ENCODE measurements at places on chromosomes 3 and 15.
A peak's percentile ranks its signal among the peaks of the same experiment; 100 is the strongest.

DNA sequence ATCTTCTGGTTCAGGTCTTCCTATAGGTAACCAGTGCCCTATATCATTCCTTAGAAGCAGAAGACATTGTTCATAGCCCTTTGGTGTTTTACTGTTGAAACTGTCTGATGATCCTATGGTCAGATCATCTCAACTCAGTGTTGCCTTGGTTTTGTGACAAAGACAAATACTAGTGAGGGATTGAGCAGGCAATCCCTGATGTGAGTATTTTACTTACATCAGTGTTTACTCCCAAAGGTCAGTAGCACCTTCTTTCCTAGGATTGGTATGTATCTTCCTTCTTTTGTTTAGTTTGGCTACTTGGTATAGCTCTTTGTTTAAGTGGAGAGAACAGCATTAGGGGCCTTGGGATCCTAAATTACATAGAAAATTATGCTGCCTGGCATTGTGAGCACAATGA is 41.1 kb downstream of the BBS4 start:
- no peak for DNase-seq

DNA sequence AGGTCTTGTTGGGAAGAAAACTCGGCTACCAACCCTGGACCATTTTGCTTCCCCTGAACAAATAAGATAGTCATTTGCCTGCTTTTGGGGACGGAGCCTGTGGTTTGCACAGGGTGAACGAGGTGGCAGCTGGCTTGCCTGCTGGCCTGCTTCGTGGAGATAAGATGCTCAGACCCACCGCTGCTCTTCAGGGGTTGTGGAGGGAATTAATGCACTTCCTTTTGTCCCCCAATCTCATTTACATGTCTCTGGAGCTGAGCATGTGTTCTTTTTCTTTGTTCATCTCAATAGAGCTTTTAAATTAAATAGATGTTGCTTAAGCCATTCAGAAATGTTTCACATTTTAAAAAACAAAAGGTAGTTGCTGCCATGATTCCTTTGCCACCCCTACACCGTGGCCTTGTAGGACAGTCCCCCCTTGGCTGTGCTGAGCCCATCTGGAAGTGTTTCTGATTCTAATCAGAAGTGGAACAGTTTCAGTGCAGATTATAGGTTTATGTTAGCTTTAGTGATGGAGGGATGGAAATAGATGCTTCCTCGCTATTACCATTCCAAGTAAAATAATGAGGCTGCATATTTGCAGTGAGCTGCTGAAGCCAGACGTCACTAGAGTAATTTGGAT is 25.6 kb downstream of the APBA2 start:
- no peak for DNase-seq

DNA sequence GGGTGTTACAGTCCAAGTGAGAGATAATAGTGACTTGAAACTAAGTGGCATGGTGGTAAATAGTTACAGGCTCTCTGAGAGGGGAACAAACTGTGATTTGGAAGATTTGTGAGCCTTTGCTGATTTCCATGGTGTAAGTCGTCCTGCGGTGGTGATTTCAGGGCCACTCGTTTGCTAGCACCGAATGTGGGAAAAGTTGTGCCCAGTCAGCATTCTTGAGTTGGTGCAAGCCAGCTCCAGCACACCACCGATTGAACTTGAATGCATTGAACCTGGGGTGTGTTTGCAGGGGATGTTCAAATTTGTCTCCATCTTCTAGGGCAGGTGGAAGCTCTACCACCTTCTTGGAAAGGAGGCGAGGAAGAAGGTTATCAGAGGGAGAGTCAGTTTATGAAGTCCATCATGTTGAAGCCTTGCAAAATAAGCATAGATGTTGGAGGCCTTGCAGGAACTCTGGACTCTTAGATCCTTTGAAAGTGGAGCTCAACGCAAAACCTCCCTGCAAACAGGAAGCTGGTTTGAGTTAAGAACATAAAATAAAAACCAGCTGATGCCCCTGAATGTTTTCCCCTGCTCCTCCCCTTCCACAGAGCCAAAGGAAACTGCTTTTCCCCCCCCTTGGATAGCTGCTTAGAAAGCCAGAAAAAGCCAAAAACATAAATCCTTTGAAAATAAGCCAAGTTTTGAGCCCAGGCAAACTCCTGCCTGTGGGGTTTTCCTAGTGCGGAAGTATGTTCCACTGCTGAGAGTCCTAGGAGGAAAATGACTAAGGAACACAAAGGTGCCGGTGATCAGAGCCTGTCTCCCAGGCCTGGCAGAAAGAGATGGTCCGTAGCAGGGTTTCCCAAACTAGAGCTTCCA is 21.9 kb downstream of the MAPKBP1 start:
- DNase-seq: no peak

- DNase-seq: no peak
These were observed 317.5 kb upstream of the SGO1 start for GRCh38 chr3:20503394-20504082.

GRCh38 chr15:64501396-64501715 is 41.0 kb downstream of the ZNF609 start:
- DNase-seq: no peak

DNA sequence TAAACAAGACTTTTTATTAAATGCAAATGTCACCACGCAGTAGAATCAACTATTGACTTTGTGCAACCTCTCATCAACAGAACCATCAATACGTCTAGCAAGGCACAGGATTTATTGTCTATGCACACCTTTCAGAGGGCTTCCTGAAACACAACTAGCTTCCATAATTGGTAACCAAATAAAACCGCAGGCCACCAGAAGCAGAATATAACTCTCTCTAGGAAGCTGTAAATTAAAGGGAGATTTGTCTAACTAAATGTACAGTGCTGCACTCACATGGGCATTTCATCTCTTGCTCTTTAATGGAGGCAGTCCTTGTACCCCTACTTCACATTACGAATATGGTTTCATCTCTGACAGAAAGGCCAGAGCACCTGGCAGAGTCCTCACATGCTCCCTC is 93.0 kb downstream of the FHIT start:
- DNase-seq: no peak

- no peak for DNase-seq
These were observed 44.1 kb upstream of the LRRC58 start for GRCh38 chr3:120393243-120393642.

DNA sequence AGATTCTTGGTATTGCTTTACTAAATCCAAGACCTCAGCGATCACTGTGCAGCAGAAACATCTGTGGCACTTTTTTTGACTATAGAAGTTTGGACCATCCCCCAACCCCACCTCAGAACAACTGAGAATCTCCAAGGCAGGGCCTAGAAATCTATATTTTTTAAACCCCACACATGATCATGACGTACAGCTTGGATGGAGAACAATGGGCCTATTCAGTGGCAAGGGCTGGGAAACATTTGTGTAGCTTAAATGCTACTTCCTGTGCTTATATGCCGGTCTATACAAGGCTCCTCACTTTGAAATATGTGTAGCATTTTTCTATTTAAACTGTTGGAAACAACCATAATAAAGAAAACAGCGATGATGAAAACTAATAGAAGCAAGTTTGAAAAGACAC is 55.1 kb upstream of the SPRED1 start:
- peak; percentile 79 for DNase-seq

DNA sequence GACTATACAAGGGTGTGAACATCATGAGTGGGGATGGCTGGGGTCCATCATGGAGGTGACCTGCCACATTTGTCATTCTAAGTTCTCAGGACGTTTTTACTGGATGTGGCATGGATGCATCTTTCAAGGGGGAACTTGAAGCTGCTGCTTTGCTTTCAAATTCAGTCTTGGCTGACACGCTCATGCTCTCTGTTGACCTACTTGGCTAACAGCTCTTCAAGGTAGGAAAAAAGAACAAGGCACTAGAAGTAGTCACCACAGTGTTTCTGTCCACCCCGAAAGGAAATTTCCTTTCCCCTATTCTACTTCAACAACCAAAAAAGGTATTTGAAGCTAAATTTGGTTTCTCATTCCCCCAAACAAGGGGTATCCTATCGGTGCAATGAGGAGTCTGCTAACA is 15.0 kb downstream of the STIMATE start:
- DNase-seq: no peak

DNA sequence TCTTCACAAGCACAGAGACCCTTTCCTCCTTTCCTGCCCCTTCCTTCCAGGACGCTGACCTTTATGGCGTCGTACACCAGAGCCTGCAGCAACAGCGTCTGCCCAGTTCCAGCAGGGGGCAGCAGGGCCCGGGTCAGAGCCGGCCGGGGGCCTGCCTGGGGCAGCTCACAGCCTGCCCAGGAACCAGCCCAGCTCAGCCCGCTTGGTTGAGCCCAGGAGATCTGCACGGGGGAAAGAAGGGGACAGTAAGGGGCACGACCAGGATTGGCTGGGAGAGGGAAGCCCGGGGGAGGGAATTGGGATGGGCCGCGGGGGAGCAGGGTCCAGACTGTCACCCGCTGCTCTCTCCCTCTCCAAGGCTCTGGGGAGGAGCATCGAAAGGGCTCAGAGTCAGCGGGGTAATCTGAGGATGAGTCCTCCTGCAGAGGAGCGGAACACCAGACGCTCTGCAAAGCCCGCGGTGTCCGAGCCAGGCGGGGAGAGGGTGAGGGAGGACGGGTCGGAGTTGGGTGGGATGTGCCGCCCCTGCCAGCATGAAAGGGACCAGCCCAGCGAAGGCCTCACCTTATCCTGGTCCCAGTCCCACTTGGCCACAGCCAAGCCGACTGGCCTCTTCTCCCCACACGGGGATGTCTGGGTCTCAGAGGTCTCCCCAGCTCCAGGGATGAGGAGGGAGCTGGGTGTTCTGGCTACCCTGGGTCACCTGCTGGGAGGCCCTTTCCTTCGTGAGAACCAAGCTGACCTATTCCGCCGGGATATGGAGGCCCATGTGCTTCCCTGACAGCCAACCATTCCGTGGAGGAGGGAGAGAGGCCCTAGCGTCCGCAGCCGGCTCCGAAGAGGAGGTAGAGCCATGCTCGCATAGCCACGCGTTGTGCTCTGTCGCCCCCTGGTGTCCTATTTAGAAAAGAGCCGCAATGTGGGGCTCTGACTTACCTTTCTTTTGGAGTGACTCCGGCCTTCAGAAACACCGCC is 7.4 kb upstream of the IGDCC3 start:
- DNase-seq: peak; percentile 66

DNA sequence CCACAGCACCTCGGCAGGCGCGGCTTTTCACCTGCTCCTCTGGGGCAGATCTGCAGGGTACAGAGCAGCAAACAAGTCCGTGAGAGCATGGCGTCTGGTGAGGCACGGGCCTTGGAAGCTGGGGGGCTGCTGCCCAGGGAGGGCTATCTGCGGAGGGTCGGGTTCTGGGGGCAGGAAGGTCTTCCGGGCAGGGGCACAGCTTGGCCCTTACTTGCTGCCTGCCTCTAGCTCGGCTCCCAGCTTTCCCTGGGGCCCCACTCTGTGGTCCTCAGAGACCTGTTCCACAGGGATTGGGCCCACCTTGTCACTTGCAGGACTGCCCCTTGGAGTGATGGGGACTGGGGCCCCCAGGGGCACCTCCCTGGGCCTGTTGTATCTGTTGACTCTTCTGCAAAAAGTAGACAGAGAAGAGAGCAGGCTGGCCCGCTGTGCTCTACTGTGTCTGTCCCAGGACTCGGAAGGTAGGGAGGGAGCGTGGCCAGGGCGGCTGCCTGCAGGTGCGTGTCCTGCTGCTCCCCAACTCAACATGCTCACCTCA is 84.1 kb downstream of the TBC1D2B start:
- DNase-seq: no peak

DNA sequence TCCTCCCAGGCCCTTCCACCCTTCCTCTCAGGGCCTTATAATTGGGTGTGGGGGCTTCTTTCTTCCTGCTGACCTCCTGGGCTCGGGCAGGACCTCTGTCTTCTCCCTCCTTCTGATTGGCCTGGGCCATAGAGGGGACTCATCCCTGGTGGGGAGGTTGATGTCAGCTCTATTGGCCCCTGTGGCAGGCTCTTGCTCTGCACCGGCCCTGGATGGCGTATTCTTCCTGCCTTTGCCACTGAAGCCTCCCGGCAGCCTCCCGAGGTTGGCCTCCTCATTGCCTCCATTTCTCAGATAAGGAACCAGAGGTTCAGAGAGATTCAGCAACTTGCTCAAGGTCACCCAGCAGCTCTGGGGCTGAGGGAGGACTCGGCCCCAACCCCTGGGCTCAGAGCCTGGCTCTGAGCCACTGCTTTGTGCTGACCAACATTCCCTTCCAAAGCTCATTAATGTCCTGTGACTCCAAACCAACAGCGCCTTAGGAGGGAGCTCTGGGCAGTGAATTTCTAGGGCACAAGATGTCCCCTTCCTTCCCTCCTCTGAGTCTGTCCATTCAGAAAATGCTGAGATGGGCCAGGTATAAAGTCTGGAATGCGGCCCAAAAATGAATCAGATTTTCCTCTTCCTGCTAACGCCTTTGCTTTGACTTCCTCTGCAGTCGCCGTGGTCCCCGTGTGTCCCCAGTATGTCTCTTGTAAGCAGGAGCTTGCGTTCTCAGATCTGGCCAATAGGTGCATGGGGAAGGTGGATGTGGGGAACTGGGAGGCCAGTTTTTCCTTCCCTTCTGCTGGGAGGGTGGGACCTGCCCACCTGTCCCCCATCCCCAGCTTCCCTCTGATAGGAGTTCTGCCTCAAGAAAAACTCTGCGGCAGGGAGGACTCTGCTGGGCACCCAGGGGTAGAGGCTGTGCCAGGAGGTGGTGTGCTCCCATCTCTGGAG is 74.2 kb downstream of the HMCES start:
- no peak for DNase-seq

GRCh38 chr15:28927043-28927442 is 41.3 kb downstream of the APBA2 start:
- DNase-seq: no peak

DNA sequence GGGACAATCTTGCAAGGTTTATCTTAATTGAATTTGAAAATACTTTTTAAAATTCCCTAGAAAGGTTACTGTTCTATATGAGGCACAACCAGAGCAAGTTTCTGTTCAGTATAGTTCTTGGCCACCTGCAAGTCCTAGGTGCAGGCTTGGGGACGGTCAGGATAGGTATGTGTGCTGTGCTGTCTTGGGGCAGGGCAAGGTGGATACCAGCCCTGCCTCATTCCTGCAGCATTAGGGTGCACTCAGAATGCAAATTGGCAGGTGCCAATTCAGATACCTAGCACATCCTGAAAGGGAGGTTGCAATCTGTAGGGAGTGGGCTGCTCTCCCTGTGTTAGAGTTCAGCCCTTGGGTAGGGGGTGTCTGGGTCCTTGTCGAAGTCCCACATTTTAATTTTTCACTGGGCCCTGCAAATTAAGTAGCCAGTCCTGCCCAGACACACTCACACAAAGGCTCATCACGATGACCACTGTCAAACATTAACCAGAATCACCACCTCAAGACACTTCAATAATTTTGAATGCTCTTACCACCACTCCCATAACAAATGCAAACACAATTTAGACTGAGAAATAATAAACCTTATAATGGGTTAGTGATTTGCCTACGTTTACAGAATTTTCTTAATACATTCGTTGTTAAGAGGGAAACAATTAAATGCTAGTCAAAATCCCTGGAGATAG is 838.0 kb upstream of the NR2F2 start:
- DNase-seq: no peak

DNA sequence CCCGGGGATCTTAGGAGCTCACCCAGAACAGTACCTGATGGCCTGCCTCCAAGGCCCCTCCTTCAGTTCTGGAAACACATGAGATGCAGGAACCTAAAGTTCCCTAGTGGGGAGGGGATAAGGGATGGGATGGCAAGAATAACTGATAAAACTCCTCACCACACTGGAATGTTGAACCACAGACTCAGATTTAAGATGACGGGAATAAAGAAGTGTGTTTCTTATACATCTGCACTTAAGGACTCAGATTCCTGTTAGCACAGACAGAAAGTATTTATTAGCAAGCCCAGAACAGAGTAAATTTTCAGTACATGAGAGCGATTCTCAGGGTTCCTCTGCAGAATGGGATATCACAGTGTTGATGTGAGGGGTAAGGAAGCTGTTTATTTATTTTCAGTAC is 245.2 kb downstream of the TLE3 start:
- no peak for DNase-seq
